ENCODE measurements at places on chromosomes 7 and 10.

DNA sequence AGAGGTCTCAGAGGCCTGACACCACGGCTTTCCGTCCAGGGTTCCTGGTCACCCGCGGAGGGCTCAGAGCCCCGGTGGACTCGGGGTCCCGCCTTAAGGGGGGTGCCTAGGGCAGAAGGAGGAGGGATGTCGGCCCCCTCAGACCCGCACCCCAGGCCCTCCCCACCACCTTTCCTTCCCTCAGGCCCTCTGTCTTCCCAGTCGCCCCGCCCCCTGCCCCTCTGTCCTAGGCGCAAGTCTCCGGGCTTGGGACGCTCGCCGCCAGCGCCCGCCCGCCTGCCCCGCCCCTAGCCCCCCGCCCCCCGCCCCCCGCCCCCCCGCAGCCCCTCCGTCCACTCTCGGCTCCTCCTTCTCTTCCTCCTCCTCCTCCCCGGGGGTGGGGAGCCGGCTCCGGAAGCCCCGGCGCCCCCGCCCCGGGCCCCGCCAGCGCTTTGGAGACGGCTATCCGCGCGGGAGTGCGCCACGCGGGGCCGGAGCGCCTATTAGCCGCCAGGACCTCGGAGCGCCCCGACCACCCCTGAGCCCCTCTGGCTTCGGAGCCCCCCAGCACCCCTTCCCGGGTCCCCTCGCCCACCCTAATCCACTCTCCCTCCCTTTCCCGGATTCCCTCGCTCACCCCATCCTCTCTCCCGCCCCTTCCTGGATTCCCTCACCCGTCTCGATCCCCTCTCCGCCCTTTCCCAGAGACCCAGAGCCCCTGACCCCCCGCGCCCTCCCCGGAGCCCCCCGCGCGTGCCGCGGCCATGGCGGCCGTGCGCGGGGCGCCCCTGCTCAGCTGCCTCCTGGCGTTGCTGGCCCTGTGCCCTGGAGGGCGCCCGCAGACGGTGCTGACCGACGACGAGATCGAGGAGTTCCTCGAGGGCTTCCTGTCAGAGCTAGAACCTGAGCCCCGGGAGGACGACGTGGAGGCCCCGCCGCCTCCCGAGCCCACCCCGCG, at the start of gene AEBP1:
AEBP1 (plus strand) TSS at position 423 of the 937 bp plus-strand sequence; CDS start at position 744, 321 bp downstream.
- DNase-seq, result peak; percentile 34

GRCh38 chr7:3922175-3922635, 621.2 kb downstream of the SDK1 start:
- DNase-seq, result no peak

DNA sequence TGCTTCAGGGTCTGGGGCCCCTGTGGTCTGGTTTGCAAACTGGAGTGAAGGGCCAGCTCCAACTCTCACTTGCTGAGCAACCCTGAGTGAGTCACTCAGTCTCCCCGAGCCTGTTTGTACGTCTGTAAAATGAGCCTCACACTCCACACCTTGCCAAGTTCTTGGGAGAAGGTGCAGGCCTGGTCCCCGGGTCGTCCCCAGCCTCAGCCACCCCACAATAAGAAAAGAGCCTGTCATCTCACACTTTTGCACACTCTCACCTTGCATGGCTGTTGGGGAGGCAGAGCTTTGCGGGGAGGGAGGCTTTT, 5.2 kb downstream of the GRIFIN start:
- DNase-seq, result no peak

GRCh38 chr10:131181456-131181855, 130.1 kb downstream of the TCERG1L start:
- DNase-seq, result no peak

- no peak for DNase-seq
These were observed 119.8 kb upstream of the LANCL2 start for GRCh38 chr7:55245271-55245723.

GRCh38 chr10:11499425-11500071, 111.9 kb downstream of the USP6NL start:
- no peak for DNase-seq

GRCh38 chr10:116417821-116418220, 9.8 kb upstream of the PNLIPRP3 start:
- DNase-seq, result no peak

- DNase-seq, result no peak
These were observed 296.6 kb downstream of the HGF start for GRCh38 chr7:81473236-81473635.

GRCh38 chr7:116211913-116212596, 1.7 kb downstream of the TES start:
- no peak for DNase-seq

DNA sequence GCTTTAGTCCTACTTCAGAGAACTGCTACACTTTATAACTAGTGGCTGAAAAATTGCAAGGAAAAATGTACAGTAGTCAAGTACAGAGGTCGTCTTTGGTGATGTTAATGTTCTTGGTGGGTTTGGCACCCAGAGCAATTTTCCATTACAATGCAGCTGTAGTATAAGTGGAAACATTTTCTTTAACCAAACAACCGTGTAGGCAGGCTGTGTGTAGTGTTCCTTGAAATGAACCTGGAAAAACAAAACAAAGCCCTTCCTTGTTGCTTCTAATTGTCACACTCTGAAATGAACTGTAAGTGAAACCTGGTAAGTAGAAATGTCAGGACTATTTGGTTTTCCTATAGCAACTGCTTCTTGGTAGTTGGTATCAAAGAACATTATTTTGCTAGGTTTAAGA, 256.9 kb downstream of the MDFIC start:
- DNase-seq, result no peak

DNA sequence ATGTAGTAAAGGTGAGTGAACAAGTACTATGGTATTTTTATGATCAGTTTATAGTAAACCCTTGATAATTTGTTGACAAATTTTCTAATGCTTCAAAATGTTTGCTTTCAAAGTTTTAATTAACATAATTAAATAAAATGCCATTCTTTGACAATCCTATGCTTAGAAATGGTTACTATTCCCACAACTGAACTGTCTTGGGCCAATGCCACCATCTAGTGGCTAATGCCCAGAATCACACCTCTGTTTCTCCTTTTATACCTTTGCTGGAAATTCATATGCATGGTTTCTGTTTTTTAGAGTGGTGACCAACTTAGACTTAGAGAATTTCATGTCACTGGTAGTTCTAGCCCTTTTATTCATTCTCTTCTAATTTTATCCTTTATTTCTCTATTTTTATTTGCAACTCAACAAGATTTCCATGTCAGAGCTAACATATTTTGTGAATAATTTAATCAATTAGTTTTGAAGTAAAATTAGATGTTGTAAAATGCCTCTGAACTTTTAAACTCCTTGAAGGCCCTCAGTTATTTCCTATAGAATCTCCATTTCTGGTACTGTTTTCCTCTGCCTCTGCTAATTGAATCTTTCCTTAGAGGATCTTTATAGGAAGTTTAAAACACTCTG, 31.1 kb downstream of the PCGF5 start:
- DNase-seq, result no peak

DNA sequence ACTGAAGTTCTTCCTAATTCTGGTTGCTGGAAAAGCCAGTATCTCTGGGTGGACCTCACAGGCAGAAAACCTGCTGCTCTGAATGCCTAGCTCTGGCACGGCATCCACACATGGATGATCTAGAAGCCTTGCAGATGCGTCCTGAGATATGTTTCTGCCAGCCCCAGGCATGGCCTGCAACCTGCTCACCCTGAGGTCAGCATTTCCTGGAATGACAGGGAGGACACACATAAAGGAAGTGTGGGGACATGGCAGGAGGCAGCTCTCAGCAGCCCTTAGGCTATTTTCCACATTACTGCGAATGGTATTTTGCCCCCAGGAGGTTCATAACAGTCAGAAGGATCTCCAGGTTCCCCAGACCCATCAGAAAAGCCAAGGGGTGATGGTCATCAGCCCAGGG, 23.2 kb downstream of the PLXNA4 start:
- no peak for DNase-seq

- no peak for DNase-seq
These were observed 6.2 kb upstream of the DMBT1 start for GRCh38 chr10:122554131-122555036.

DNA sequence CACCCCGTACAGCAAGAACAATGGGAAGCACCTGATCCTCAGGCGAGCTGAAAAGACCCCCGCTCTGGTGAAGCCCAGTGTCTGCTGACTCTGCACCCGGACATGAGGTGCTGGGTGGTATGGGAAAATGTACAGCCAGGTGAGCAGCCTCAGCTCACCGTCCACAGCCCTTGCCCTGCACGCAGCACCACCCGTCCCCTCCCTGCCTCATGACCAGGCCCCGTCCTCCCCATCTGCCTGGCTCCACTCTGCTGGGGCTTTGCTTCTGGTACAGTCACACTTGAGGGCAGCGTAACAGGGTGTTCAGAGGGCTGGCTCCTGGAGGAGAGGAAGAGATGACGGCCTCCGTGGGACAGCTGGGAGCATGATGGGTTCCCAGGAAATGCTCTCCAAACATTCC, 49.1 kb downstream of the NCAPG2 start:
- DNase-seq, result no peak

DNA sequence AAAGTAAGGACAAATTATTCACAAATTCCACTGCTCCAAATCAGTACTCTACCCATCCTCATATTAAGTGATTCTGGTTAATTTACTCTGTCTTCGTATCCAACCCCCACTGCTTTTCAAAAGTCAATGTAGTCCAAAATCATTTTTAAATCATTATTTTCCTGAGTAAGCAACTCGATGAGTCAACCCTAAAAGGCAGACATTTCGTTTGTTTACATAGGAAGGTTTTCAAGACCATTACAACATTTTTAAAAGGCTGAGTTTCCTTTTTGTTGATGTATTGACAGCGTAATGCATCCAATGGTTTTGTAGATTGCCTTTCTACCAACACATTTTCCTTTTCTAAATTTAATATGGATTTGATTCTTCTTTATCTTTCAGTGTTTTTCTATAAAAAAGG, 523.0 kb upstream of the ANKRD30A start:
- no peak for DNase-seq

DNA sequence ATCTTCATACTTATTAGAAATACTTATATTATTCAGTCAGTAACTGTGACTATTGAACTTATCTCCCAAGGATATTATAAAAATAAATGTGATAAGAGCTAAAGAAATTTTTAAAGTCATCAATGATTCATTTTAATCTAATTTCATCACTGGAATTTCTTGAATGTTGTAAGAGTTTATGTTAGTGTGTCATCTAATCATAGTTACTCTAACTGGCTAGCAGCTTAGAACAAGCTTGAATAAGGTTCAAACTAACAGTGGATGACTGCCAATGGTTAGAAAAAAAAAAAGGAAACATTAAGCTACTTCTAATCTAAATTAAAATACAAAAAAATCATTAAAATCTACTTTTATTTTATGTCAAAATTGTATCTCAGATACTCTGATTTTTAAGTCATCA, 1066.3 kb downstream of the CNTNAP2 start:
- no peak for DNase-seq

DNA sequence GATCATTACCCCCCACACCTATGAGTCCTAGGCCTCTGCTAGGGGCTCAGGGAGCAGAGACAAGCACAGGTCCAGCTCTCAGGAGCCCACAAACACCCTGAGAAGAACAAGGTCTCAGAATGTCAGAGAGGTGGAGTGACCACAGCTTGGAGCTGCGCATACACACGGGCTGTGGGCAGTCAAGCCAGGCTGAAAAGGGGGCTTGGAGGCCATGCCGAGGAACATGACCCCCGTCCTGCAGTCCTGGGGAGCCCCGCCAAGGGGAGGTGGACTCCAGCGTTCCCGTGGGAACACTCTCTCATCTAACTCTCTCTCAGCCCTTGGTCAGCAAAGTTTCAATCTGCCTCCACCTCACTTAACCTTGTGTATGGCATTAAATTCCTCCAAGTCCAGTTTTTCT, 7.8 kb upstream of the MMP21 start:
- DNase-seq, result no peak

DNA sequence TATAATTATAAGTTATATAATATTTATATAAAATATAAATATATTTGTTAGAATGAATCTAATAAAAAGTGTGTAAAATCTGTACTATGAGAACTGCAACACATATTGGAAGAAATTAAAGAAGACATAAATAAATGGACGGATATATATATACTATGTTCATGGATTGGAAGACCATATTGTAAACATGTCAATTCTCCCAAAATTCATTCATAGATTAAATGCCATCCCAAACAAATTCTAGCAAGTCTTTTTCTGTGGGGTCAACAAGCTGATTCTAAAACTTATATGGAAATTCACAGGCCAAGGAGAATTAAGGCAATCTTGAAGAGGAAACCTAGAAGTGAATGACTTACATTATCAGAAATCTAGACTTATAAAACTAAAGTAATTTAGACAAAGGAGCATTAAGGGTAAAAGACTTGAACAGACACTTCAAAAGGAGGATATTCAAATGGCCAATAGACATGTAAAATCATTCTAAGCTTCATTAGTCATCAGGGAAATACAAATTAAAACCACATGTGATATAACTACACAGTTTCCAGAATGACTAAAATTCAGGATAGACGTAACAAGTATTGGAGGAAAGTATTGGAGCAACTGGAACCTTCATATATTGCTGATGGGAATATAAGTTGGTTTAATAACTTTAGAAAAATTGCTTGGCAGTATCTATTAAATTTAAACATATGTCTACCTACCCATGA, 225.9 kb downstream of the EMX2 start:
- DNase-seq, result no peak
